ENCODE measurements at places on chromosomes 12 and 14.
A peak's percentile ranks its signal among the peaks of the same experiment; 100 is the strongest.

- DNase-seq: no peak
Measured at GRCh38 chr14:61222388-61222787, 58.8 kb downstream of the TMEM30B start.

GRCh38 chr14:104926619-104927431 is 2.1 kb downstream of the PLD4 start:
- peak; percentile 65 for DNase-seq

DNA sequence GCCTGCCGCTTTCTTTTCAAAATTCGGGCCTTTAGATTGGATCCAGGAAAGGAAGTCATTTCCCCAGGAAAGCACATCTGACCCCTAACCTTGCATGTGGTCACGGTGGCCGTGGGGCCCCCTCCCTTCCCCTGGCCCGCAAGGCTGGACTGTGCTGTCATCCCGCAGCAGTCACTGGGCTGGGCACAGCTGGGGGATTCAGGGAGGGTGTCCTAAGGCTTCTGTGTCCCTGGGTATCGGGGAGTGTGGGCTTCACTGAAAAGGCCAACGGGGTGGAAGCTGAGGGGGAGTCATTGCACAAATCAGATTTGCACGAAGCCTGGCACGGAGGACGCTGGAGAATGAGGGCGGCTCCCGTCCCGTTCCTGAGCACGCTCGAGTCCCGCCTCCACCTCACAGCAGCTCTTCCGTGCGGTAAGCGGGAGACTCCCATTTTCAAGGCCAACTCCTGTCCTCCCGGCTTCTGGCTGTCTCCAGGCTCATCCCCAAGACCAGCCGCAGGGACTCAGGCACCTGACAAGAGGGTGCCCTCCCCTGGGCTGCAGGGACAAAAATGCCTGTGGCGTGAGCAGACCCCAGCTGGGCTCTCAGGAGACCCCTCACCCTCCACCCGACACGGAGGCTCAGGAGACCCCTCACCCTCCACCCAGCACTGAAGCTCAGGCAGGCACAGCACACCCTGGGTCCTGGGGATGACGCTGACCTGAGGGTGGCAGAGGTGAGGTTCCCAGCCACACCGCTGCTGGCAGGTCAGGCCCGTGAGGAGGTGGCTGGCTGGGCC is 9.6 kb downstream of the XRCC3 start:
- DNase-seq: no peak

DNA sequence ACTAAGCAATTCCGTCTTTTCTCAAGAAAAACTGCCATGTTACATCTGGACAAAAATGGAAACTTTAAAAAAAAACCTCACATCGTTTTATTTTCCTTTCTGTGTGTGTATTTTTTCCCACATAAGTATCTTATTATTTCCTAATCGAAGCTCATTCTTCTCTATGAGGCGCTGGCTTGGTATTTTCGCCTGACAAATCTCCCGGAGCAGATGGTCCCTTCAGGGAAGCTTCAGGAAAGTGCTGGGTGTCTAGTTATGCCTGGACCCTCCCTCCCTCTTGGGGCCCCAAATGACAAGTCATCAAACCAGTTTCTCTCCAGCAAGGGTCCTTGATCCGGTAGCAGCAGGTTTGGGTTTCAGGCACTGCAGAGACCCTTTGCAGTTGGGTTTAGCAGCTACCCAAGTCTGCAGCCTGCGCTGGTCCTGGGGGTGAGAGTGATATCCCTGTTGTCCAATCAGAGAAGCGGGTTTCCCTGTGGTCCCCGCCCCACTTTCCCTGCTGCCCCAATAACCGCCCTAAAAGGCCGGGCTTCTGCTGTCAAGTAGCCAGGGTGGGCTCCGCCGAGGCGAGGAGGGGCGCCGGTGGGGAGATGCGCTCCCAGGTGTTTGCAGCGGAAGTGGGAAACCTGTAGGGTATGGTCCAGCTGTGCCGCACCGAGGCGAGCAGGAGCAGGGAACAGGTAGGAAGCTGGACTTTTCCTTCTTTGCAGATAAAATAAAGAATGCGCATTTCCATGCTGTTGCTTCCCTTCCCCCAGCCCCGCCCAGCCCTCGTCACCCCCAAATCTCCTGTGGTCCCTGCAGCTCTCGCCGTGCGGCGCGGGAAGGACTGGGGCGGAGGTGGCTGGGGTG is at the start of gene CNTN1:
Gene CNTN1 (plus strand): TSS at position 527 of the 852 bp plus-strand sequence.
- no peak for DNase-seq

All from CD14-positive monocyte (primary cell).